ENCODE measurements at places on chromosomes 5 and 9.

- DNase-seq, result no peak
These were observed 63.4 kb downstream of the DENND1A start for GRCh38 chr9:123866497-123866896.

GRCh38 chr5:7529880-7530279 lies 133.9 kb downstream of the ADCY2 start:
- no peak for DNase-seq

DNA sequence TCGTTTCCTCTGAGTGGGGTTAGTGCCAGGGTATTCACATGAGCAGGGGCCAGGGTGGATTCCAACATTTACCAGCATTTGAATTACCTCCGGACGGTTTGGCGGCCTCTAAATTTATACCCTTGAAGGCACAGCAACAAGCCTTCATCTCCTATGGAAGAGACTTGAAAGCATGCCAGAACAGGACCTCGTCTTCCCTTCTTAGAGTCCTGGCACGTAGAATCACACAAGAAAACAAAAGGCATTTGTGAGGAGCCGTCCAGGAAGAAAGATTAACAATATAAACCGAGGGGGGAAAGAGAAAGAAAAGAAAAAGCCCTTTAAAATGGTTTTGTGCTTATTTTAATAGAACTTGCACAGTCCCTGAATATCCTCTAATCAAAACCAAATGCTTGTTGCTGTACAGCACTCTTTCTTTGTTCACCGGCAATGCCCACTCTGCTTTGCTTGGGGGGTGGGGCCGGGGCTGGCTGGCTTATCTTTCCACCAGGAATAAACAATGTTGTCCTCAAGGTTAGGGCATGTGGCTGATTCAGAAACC lies 575.8 kb upstream of the ZNF462 start:
- no peak for DNase-seq

DNA sequence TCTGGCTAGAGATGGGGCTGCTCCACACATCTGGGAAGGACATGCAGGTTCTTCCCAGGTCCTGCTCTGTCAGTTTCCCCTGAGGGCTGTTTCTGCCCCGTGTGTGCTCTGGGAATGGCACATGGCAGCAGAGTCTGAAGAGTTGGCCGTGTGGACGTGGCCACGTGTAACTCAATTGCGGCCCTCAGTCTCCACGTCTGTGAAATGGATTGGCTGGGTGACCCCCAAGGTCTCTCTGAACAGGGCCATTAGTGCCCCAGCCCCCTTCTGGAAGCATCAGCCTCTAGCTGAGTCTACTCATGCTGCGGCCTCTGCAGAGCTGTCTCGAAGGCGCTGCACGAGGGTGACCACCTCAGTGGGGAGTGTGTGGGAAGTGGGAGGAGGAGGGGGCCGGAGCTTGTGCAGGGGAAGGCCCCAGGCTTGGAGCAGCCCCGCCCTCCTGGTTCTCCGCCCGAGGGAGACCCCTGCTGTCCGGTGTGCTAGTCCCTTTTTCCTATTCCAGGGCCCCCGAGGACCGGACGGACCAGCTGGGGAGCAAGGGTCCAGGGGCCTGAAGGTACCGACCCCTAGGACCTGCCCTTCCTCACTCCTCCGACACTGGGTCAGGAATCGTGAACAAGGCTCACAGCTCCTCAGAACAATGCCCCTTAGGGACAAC lies 58.9 kb upstream of the ORM1 start:
- no peak for DNase-seq

DNA sequence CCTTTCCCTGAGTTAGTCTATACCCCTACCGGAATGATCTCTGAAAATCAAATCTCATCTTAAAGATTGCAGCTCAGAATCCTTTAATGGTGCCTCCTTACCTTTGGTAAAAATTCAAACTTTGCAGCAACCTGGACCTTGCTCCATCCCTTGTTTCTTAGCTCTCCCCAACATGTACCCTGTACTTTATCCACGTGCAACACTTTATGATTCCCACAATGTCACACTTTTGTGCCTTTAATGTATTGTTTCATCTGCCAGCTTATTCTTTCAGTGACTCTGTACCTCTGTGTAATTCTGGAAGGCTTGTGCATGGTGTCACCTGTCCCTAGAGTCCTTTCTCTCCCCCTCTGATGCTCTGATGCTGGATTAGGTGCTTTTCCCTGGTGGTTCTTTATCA lies 9.5 kb downstream of the ACO1 start:
- no peak for DNase-seq

GRCh38 chr9:3740690-3741419 lies 215.1 kb upstream of the RFX3 start:
- no peak for DNase-seq

GRCh38 chr5:157864067-157864466 lies 5.1 kb upstream of the CLINT1 start:
- DNase-seq, result peak; percentile 35

- DNase-seq, result no peak
These were observed 607 bp downstream of the FAXDC2 start for GRCh38 chr5:154849791-154850201.

GRCh38 chr5:143737062-143737461 lies 74.9 kb upstream of the HMHB1 start:
- no peak for DNase-seq

GRCh38 chr9:129918296-129918950 lies 83.2 kb downstream of the USP20 start:
- DNase-seq, result no peak

DNA sequence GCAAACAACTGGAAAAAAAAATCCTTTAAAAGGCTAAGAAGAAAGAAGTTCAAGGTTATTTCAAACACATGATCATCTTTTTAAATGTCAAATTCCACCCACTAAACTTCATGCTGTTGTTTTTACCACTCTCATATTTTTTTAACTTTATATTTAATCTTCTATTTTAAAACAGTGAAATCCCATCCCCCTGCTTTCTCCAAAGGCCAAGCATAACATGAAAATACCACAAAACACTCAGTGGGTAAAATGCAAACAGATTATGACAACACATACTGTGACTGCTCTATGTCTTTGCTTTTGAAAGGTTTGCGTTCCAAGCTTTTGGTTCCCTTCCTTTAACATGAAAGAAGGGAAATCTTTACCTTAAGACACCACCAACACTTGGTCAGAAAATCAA lies 127.6 kb downstream of the SNCAIP start:
- DNase-seq, result no peak

DNA sequence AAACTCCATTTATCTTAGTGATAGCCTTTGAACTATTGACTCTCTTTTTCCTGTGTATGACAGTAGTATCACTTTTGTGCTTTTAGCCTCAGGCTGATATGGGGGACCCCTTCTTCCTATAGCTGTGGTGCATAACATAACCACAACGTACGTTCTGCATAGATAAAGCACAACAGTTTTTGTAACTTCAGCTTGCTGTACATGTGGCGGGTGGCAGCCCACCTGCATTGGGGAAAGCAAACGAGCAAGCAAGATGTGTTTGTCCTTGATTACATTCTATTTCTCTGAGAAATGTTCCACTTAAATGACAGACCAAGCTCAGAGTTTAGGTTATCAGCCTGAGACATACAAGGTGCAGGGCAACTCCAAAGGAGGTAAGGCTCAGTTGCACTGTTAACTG lies 309.4 kb downstream of the KDM4C start:
- DNase-seq, result no peak

GRCh38 chr5:31863991-31864411 lies 225.1 kb downstream of the PDZD2 start:
- DNase-seq, result no peak

- no peak for DNase-seq
These were observed 12.5 kb upstream of the SLC35D2 start for GRCh38 chr9:96395964-96396363.

- DNase-seq, result no peak
These were observed 55.3 kb downstream of the BARX1 start for GRCh38 chr9:93899609-93900435.

- no peak for DNase-seq
These were observed 219.0 kb downstream of the AOPEP start for GRCh38 chr9:94945197-94946144.

DNA sequence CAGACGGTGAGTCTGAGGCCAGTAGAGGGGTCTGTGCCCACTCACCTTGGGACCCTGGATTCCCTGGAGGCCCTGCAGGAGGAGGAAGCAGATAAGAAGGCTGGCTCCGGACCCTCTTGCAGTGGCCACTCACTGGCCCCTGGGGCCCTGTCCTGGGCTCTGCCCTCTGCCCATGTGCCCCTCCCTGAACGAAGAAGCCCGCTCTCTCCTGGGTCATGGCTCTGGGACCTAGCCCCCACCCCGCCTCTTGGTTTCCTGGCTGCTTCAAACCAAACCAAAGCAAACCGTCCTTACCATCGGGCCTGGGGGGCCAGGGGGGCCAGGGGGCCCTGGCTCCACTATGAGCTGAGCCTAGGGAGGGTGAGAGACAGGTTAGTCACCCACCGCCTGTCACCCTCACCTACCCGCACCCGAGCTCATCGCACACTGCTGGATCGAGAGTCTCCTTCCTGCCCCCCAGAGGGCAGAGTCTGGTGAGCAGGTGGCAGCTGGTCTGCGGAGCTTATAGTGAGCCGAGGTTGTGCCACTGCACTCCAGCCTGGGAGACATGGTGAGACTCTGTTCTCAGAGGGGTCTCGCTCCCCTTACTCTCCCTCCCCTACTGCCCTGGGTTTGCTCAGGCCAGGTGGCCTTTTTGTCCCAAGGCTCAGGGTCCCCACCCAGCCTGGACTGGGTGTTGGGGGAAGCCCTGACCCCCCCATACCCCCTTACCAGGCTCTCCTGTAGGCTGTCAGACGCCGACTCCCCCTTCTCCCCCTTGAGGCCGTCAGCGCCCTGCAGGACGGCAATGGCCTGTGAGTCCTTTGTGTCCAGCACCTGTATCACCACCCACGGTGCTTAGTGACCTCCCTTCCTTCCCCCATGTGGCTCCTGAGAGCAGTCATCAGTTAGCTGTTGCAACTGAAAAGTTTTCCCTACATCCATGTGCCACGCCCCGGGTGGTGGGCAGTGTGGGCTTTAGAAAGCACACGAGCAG lies 15.2 kb upstream of the PHYKPL start:
- no peak for DNase-seq

DNA sequence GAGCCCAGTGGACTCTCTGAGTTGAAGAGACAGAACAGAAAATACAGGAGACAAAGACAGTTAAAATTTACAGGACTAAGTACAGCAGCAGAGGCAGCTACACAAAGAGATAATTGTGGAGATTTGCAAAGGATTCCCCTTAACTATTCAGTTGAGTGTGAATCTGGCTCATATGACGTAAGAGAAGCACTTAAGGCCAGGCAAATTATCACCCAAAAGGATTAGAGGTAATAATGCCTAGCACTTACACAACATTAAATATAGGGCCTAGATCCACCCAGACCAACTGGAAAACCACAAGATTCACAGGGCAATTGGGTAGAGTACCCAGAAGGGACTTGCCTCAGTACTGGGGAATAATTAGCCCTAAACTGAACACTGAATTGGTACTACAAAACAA lies 41.3 kb downstream of the ADAMTS6 start:
- no peak for DNase-seq
